ENCODE measurements at places on chromosomes 5 and 9.

DNA sequence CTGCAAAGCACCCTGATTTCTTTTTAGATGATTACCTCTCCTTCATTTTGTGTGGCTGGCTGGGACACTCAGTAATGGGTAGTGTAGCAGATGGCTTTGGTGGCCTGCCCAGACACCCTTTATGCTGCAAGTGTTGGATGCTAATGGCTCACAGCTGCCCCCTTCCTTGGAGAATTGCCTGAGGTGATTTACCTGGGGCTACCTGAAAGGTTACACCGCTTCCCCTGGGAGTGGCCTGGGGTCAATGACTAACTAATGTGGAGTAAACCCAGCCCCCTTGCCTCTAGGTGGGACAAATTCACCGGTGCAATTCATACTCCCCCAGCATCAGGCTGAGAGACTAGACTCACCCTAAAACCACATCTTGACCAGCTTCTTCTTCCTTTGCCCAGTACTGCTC is 23.5 kb upstream of the HAND1 start:
- no peak for DNase-seq

- DNase-seq, result no peak
Measured at GRCh38 chr9:111035543-111036428, 2.5 kb downstream of the LPAR1 start.

DNA sequence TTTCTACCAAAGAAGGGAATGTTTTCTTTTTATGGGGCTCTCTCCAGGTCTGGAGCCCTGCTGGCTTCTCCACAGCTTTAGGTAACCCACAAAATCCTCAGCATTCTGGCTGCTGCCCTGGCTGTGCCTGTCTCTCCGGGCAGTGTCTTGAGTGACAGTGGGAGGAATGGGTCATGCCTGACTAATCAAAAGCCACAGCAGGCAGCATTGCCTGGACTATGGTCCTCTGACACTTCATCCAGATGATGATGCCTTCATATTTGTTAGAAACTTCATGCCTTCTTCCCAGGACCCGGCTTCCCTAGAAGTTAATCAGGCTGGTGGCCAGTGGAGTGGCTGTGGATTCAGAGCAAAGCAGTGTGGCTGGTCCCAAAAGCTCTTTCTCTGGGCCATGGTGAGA is 32.2 kb upstream of the TGFBI start:
- DNase-seq, result no peak

GRCh38 chr5:118906947-118907346 is 81.4 kb downstream of the DTWD2 start:
- DNase-seq, result no peak

DNA sequence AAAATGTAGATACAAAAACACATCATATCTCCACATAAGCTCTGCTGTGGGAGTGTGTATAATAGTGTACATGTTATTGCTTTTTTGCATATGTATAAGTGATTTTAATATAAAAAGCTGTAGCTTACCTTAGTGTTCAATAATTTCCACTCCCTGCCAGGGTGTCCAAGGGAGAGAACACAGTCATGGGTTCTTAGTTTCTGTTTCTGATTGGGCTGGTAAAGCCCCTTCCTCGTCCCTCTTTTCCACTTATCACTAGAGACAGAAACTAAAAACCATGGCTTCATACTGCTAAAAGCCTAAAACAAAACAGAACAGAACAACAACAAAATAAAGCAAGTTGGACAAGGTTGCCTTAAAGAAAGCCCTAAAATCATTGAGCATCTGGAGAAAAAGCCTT is 74.4 kb upstream of the S1PR3 start:
- no peak for DNase-seq

DNA sequence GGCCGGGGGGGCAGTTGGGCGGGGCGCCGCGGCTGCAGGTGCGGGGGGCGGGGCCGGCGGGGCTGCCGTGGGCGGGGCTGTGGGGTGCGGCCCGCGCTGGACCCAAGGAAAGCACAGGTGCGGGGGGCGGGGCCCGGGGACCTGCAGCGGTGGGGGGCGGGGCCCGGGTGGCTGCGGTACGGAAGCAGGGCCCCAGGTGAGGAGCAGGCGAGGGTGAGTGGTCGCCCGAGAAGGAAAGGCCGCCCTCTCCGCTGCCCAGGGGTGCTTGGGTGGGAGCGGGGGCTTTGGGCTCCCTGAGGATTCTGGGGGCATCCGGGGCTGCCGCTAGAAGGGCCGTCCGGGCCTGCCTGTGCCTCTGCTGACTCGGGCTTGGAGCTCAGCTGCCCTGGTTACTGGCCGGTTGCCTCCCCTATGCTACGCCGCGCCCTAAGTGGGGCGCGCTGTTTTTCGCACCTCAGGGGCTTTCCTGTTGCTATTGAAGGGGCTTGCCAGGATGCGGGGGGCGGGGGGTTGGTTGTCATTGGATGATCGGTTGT is 767 bp downstream of the RALGPS1 start:
- no peak for DNase-seq

GRCh38 chr9:13614060-13614459 is 334.6 kb upstream of the MPDZ start:
- no peak for DNase-seq

- no peak for DNase-seq
Measured at GRCh38 chr5:77186652-77187370, 23.7 kb upstream of the PDE8B start.

- DNase-seq, result no peak
Measured at GRCh38 chr9:109973336-109973735, 193.3 kb downstream of the PALM2AKAP2 start.

GRCh38 chr5:94420885-94421284 is 197.5 kb downstream of the KIAA0825 start:
- DNase-seq, result no peak

DNA sequence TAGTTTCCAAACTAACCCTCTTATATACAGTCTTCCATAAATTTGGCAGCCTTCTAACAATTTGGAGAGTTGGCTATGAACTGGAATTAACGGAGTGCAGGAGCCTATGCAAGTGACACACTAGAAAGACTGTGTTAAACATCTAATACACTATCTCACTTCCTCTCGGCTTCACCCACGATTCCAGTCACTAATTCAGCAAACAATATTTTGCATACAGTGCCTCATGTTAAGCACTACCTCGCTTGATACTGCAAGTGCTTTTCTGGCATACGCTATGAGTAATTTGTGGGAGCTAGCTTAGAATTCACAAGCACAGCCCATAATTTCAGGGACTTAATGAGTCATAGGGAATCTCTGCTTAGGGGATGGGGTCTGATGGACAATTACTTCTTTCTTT is 102.5 kb downstream of the ST8SIA4 start:
- DNase-seq, result no peak
